ENCODE measurements at places on chromosomes 1 and 21. TPM values are rescaled to one million over a fixed set of nuclear protein-coding genes. Genes with fewer than 3 reads are reported as not detected.

The PAFAH2 gene
- 9.3 TPM for polyA plus RNA-seq

DNA sequence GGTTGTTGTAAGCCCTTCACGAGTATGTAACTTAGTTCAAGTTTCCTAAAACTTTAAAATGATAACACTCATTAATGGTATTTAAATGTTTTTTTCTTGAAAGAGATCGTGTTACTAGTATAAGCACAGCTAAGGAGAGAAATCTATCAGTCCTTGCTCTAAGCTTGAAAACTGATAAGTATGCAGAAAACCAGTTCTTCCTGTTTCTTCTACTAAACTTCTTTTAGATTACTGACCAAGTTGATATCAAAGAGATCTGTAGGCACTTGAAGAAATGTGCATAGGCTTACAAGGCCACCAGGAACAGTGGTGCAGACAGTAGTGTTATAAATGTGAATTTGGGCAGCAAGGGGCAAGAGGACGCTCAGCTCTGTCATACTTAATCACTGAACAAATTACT lies 3.9 kb downstream of the EFCAB14 start:
- DNase-seq: no peak

DNA sequence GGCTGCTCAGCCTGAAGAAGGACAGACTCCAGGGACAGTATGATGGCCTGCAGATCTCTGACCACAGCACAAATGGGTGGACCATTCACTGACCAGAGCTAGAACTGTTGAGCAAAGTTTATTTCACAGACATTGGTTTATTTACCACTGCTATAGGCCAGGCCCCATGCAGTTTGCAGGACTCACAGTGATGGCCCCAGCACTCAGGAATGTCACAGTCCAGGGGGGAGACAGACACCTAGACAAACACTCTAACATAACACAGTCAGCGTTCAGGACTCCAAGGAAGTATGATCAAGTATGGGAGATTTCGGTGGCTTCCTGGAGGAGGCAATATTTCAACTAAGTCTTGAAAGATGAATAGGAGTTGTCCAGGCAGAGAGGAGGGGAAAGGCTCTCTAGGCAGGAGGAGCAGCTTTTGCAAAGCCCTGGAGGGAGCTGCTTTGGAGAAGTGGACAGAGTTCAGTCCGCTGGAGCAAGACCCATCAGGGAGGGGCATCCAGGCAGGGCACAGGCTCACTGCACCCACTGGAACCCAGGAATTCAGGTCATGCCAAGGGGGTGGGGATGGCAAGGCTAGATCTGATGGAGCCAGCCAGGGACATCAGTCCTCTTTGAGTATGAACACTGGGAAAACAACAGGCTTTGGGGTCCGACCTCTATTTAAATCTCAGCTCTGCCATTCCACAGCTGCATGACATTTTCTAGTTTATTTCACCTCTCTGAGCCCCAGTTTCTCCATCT lies 454.3 kb downstream of the MATN1 start:
- DNase-seq: no peak

The ITLN2 gene
- not detected for polyA plus RNA-seq

GRCh38 chr1:171017426-171017825 lies 73.3 kb upstream of the FMO3 start:
- DNase-seq: no peak

DNA sequence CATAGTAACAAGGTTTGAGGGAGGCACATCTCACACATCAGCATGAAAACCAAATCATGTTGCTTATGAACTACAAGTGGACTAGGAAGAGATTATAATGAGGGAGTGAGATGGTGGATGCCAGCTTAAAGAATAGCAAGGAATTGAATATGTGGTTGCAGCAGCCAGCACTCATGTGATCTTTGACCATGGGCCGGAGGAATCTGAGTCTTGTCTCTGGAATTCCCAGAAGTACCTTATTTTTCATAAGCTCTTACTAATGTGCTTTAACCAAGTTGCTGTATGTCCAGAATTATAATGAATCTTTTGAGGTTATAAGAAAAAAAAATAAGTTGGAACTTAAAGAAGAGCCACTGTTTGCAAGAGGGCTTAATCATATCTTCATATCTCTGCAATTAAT lies 97.0 kb downstream of the DISP1 start:
- DNase-seq: no peak

GRCh38 chr1:100535264-100535663 lies 2.7 kb upstream of the GPR88 start:
- no peak for DNase-seq

DNA sequence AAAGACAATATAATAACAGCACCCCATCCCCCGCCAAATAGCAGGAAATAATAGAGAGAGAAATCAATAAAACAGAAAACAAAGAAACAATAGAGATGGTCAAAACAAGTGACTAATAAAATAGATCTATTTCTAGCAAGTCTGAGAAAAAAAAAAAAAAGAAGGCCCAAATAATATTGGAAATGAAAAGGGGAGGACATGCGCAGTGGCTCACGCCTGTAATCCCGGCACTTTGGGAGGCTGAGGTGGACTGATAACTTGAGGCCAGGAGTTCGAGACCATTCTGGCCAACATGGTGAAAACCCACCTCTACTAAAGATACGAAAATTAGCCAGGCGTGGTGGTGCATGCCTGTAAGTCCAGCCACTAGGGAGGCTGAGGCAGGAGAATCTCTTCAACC lies 18.5 kb upstream of the HCRTR1 start:
- no peak for DNase-seq

DNA sequence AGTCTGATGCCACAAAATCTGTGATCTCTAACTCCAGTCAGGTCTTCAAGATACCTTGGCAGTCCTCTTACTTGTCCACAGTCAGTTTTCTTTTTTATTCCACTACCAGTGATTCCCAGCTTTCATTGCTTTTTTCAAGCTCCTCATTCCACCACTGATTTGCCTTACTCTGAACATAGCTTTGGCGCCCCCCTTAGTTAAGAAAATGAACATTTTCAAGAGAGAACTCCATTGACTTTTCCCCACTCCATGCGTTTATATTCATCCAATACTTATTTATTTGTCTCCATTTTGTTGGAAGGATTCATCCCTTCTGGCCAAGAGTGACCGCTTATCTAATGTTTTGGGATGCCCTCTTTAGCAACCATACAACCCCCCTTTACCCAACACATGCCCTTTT lies 33.9 kb upstream of the IPO9 start:
- DNase-seq: no peak

The TTC3 gene
- polyA plus RNA-seq: 165 TPM

DNA sequence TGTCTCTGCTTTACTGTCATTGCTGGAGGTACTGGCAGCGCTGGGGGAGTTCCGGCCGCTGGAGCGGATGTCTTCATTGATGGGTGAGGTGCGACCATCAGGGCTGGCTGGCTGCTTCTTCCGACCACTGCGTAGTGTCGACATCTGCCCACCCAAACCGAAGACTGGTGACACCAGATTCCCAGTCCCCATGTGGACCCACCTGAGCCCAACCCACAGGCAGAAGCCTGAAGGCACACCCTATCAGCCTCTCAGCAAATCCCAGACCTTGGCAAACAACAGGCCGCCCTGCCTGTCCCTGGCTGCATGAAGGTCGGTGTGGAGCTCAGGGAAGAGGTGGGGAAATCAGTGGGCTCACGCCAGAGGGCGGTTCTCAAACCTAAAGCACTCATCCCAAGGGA lies 44.8 kb downstream of the SLC45A1 start:
- no peak for DNase-seq

DNA sequence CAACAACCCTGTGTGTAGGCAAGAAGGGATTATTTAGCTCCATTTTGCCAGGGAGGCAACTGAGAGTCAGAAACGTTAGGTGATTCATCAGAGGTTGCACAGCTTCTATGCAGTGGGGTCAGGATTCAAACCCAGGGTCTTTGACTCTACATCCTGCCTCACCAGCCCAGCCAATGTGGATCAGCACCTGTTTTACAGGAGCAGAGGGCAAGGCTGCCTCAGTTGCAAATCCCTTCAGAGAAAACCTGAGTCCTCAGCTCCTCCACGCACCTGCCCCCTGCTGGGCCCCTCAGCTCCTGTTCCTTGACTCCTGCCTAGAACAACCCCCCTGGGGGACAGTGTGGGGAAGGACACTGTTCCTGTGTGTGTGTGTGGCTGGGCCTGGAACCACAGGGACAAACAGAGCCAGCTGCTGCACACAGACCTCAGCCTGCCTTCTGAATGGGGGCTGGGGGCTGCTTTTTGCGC lies 61.6 kb downstream of the LRRN2 start:
- DNase-seq: no peak

DNA sequence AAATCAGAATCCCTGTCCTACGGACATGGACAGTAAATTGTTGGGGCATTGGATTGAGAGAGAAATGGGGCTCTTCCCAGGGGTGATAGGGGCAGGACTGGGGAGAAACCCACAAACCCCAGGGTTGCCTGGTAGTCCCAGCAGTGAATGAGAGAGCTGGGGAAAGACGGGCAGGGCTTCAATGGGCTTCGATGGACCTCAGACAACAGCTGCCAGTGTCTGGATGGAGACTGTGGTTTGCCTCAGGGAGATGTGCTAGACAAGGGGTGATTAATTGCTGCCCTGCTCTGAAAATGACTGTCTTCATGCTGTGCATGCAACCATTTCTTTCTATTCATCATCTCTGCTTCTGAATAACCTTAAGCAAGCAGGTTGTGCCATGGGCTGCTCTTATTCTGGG lies 7.4 kb downstream of the GPR25 start:
- DNase-seq: no peak

The HES3 gene
- polyA plus RNA-seq: not detected

DNA sequence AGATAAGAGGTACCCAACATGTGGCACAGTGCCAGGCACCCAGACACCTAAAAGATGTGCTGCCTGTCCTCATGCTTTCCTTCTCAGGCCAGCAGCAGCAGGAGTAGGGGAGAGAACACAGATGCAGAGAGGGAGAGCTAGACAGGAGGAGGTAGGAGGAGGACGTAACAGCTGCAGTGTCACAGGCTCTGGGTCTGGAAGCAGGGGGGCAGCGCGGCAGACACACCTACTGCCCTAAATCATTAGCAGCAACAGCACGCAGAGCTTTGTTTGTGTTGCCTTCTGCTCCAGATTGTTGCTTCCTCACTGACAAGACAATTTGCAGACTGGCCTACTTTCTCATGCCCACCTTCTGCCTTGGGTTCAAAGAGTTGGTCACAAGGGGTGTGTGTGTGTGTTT lies 196.7 kb upstream of the DAB1 start:
- DNase-seq: no peak

DNA sequence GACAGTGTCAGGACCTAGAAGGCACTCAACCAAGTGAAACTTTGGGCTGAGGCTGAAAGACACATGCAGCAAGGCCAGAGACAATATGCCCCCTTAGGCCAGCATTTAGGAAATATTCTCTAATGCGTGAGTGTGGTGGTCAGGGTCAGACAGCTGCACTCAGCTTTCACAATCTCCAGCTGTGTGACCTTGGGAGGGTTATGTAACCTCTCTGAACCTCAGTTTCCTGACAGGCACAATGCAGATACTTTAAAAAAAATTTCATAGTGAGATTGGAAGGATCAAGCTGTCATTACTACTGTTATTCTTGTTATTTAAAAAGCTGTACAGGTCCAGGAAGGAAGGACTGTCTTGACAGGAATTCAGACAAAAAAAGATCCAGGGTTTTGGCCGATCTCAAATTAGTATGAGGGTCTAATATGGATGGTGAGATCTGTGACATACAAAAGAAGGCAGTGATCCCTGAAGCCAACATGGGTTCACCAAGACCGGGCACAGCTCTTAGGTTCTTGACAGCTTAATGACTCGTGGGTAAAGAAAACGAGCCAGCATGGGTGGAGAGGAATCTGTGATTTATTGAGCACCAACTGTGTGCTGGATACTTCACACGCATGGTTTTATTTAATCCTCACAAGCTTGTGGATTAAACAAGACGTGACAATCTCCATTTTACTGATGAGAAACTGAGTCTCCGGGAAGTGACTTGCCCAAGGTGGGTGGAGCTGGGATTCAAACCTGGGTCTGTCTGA lies 54.6 kb upstream of the POU3F1 start:
- no peak for DNase-seq

DNA sequence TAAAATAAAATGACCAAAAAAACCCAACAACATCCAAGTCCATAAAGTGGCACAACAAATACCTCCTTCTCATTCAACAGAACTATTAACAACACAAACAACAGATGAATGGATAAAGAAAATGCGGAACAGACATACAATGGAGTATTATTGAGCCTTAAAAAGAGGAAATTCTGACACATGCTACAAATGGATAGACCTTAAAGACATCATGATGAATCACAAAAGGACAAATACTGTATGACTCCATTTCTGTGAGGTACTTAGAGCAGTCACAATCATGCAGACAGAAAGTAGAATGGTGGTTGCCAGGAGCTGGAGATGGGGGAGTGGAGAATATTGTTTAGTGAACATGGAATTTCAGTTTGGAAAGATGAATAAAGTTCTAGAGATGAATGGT lies 42.6 kb downstream of the EYA3 start:
- no peak for DNase-seq

The PLA2G2D gene
- not detected for polyA plus RNA-seq

The ARHGEF10L gene
- 7.8 TPM for polyA plus RNA-seq

The FMO2 gene
- polyA plus RNA-seq: 2.0 TPM

DNA sequence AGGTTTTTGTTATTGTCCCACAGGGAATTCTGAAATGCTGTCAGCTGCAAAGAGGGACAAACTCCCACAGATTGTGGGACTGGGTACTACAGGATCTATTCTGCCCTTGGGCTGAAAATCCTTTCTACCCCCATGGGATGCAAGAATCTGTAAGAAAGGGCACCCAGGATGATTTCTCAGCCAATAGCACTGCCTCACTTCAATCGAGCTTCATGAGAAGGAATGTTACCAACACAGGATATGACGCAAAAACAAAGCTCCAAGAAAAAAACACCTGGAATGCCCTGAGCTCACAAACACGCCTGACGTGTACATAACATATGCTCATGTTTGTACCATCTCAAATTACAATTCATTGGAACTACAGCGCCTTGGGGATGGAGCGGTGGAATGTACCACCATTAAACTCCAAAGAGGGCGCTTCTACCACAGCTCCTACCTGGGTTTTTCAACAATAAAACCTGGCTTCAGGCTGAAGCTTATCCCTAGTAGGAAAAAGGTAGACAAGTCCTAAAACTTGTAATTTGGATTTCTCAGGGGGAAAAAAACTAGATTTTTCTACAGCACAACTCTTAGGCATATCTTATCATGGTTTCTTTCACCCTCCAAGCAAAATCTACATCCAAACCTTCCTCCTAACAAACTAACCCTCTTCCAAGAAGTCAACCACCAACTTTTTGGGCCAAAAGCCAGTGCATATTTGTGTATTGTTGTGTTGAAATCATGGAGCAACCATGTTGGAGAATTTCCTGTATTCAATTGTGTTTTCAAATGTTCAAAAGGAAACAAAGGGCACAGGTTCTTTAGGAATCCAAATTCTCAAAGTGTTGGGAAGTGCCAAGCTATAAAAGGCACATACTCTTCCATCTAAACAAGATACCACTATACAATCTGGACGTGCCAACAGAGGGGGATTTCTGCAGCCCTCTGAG lies 78.9 kb downstream of the TGFBR3 start:
- no peak for DNase-seq

The GPR25 gene
- not detected for polyA plus RNA-seq

The RGS8 gene
- polyA plus RNA-seq: not detected

The AMY1C gene
- not detected for polyA plus RNA-seq

The KIAA0040 gene
- polyA plus RNA-seq: not detected

Data from AG04450 (cell line).